ENCODE measurements at places on chromosomes 5 and 9.

DNA sequence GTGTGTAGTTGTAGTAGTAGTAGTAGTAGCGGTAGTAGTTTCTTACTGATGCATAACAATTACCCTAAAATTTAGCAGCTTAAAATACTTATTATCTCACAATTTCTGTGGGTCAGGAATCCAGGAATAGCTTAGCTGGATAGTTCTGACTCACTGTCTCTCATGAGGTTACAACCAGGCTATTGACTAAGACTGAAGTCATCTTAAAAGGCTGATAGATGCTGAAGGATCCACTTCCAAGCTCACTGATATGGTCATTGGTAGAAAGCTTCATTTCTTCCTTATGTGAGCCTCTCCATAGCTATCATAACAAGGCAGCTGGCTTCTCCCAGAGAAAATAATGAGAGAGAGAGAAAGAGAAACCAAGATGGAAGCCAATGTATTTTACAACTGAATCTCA lies 147.5 kb upstream of the FBXL17 start:
- DNase-seq, result no peak
- no peak overlapping the region for H3K27ac ChIP-seq
- no peaks in the 10 kb centered on the region for H3K27me3 ChIP-seq
- no peaks in the 10 kb centered on the region for H3K4me1 ChIP-seq
- peaks cover 9% of the 10 kb centered on the region for H3K36me3 ChIP-seq
- H3K4me3 ChIP-seq, result no peak overlapping the region

DNA sequence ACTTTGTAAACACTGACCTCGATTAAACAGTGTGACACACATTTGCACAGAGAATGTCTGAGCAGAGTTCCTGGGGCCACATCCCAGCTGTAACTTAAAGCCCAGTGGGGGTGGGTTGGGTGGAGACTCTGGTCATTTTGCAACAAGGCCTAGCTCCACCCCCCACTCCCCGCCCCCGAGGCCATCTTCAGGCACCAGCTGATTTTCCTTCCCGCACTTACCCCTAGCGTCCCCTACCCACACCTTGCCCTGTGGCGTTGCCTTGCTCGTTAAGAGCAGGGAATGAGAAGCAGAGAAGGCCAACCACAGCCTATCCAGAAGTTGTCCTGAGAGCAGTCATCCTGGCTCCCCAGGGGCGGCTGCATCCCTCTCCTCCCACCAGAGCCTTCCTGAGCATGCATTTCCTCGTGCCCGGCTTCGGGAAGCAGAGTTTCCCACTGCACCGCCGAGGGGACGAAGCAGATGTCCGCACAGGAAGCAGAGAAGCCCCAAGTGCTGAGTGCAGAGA lies 101.7 kb upstream of the SARDH start:
- peak; percentile 74 for DNase-seq
- H3K27ac ChIP-seq, result no peak overlapping the region
- peak overlapping the region; percentile 51 for H3K4me3 ChIP-seq
- no peaks in the 10 kb centered on the region for H3K36me3 ChIP-seq

DNA sequence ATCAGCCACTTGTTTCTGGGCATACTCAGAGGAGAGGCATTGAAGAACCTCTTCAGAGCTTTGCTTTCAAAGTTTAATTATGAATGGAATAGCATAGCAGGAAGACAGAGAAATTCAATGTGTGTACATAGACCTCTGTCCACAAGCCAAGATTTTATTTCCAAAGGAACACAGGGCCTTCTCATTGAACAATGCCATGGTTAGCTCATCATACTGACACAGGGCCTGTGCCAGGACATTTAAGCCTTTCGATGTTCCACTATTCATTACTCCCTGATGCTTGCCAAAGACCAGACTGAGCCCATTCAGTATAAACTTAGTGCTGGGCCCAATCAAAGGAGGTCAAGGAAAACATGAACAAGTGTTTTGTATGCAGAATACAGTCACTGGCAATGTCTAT lies 280.8 kb downstream of the FBXL17 start:
- no peak overlapping the region for H3K27ac ChIP-seq
- H3K4me3 ChIP-seq, result no peak overlapping the region
- H3K36me3 ChIP-seq, result no peaks in the 10 kb centered on the region
- H3K4me1 ChIP-seq, result peaks cover 3% of the 10 kb centered on the region
- no peaks in the 10 kb centered on the region for H3K27me3 ChIP-seq
- no peak for DNase-seq

DNA sequence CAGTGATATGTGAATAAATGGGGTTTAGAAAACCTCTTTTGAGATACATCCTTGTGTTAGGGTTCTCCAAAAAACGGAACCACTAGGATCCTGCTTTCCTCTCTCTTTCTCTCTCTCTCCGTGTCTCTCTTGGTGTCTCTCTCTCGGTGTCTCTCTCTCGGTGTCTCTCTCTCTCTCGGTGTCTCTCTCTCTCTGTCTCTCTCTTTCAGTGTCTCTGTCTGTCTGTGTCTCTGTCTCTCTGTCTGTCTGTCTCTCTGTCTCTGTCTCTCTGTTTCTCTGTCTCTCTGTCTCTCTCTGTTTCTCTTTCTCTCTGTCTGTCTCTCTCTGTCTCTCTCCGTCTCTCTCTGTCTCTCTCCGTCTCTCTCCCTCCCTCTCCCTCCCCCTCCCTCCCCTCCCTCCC lies 7.8 kb upstream of the TEX48 start:
- H3K4me3 ChIP-seq, result no peak overlapping the region
- H3K27me3 ChIP-seq, result no peaks in the 10 kb centered on the region
- H3K36me3 ChIP-seq, result no peaks in the 10 kb centered on the region
- no peaks in the 10 kb centered on the region for H3K4me1 ChIP-seq

GRCh38 chr9:71642056-71642455 lies 126.3 kb downstream of the CEMIP2 start:
- H3K4me3 ChIP-seq, result no peak overlapping the region
- H3K36me3 ChIP-seq, result no peaks in the 10 kb centered on the region
- H3K27me3 ChIP-seq, result peaks cover 2% of the 10 kb centered on the region

DNA sequence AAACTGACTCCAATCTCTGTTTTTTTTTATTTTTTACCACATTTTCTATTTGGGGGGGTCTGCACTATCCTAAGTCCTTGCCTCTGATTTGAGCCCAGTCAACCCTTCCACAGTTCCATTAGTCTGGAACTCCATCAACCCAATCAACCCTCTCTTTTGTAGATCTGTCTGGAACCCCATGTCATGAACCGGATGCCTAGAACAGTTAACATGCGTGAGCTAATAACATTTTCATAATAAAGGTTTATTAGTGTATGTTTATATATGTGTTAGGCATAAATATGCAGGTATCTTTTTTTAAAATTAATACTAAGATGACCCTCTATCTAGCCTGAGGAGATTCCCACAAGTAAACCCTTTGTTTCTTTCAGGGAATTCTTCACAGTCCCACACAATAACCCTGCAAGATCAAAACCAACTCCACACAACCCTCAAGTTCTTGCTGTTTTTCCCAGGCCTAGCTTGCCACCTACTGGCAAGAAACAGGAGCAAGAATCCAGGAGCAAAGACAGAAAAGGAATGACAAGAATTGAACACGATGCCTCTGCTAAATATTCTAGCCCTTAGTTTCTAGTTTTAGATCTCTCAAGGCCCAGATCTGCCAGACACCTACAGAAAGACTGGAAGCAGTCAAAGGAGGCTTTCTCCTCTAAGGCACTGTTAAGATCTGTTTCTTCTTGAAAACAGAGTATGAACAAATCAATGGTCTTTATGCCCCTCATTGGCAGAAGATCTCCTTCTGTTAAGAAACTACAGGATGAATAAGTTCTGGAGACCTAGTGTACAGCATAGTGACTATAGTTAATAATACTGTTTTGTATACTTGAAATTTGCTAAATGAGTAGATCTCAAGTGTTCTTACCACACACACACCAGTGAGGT lies 100.4 kb downstream of the TRIM36 start:
- H3K36me3 ChIP-seq, result no peaks in the 10 kb centered on the region
- peak; percentile 64 for DNase-seq
- peaks cover 6% of the 10 kb centered on the region for H3K4me1 ChIP-seq
- H3K4me3 ChIP-seq, result no peak overlapping the region
- no peak overlapping the region for H3K27ac ChIP-seq

DNA sequence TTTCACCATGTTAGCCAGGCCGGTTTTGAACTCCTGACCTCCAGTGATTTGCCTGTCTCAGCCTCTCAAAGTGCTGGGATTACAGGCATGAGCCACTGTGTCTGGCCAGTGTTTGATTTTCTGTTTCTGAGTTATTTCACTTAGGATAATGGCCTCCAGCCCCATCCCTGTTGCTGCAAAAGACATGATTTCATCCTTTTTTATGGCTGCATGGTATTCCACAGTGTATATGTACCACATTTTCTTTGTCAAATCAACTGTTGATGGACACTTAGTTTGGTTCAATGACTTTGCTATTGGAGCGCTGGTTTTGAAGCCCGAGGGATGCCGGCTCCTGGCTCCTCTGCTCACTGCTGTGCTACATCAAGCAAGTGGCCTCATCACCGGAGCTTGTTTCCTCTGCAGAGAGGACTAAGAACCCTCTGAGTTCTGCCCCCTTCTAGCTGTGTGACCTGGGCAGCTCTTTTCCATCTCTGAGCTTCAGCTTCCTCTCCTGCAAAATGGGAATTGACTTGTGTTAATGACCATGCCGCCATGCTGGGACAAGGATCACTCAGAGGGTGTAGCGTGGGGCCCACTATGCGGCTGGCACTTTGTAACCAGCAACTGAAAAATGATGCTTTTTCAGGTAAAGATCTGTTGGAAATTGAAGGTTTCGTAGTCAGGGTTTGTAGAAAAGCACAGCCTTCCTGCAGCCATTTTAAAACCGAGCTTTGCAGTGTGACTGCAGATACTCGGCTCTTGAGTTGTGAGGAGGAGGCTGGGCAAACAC lies 4.6 kb upstream of the NEURL1B start:
- H3K27ac ChIP-seq, result no peak overlapping the region
- DNase-seq, result no peak
- no peak overlapping the region for H3K4me3 ChIP-seq
- peaks cover 2% of the 10 kb centered on the region for H3K27me3 ChIP-seq

DNA sequence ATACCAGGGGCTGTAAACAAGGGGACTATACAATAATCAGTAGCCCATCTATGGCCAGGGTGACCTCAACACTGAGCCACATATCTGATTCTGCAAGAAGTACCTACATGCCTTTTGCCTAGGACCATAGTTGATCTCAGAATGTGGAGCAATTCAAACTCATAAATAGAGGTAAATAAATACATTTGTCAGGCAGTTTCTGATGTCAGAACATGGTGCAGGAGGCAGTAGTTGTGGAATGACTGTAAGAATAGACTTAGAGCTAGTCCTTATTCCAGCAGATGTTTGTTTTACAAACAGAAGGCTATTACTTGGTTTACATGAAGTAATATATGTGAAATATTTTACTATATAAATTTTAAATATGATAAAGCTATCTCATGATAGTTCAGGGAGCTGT lies 330.7 kb upstream of the DAB2 start:
- no peak overlapping the region for H3K4me3 ChIP-seq
- DNase-seq, result no peak
- H3K4me1 ChIP-seq, result no peaks in the 10 kb centered on the region
- no peak overlapping the region for H3K27ac ChIP-seq
- no peaks in the 10 kb centered on the region for H3K36me3 ChIP-seq
- no peaks in the 10 kb centered on the region for H3K27me3 ChIP-seq

- DNase-seq, result no peak
- H3K27me3 ChIP-seq, result no peaks in the 10 kb centered on the region
- H3K36me3 ChIP-seq, result peaks cover 11% of the 10 kb centered on the region
- no peaks in the 10 kb centered on the region for H3K4me1 ChIP-seq
- H3K27ac ChIP-seq, result no peak overlapping the region
These were observed 33.8 kb downstream of the RNF145 start for GRCh38 chr5:159175547-159175946.

DNA sequence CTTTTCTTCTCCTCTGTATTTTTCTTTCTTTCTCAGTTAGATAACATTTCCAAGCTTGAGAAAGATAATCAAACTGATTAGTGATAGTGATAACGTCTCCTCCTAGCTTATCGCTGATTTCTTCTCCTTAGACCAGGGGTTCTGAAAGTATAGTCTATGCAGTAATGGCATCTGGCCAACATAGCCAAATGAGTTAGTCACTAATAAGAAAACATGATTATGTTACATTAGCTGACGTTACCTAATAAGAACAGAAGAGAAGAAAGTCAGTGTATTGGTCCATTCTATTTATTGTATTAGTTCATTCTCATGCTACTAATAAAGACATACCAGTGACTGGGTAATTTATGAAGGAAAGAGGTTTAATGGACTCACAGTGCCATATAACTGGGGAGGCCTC lies 111.2 kb downstream of the STRBP start:
- H3K4me3 ChIP-seq, result no peak overlapping the region
- H3K27ac ChIP-seq, result no peak overlapping the region
- no peak for DNase-seq
- no peaks in the 10 kb centered on the region for H3K4me1 ChIP-seq
- H3K36me3 ChIP-seq, result peaks cover 9% of the 10 kb centered on the region

- H3K4me1 ChIP-seq, result peaks cover 4% of the 10 kb centered on the region
- DNase-seq, result no peak
- H3K27me3 ChIP-seq, result no peaks in the 10 kb centered on the region
These were observed 79.6 kb upstream of the GRHPR start for GRCh38 chr9:37342895-37343294.

- H3K4me1 ChIP-seq, result peaks cover 7% of the 10 kb centered on the region
- peaks cover 13% of the 10 kb centered on the region for H3K36me3 ChIP-seq
- no peaks in the 10 kb centered on the region for H3K27me3 ChIP-seq
- no peak for DNase-seq
These were observed 3.7 kb downstream of the TMEM245 start for GRCh38 chr9:109115931-109116526.

DNA sequence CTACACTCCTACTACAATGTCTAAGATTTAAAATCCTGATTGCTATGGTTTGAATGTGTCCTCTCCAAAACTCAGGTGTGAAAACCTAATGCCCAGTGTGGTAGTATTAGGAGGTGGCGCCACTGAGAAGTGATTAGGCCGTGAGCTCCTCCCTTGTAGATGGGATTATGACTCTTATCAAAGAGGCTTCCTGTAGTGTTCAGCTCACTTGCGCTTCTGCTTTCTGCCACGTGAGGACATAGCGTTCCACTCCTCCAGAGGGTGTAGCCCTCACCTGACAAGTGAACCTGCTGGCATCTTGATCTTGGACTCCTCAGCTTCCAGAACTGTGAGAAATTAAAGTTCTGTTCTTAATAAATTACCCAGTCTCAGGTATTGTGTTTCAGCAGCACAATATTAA lies 33.0 kb upstream of the WHRN start:
- H3K4me1 ChIP-seq, result no peaks in the 10 kb centered on the region
- H3K4me3 ChIP-seq, result no peak overlapping the region
- peak; percentile 78 for DNase-seq
- no peak overlapping the region for H3K27ac ChIP-seq

Data from H9 (cell line).